CD4-positive, alpha-beta T cell treated with Interleukin-17A for 4 hours (primary cell): ENCODE measurements at places on chromosomes 16 and 17.

- peak; percentile 63 for DNase-seq
Measured at GRCh38 chr16:3086596-3087242, 12.4 kb downstream of the ZSCAN10 start.

DNA sequence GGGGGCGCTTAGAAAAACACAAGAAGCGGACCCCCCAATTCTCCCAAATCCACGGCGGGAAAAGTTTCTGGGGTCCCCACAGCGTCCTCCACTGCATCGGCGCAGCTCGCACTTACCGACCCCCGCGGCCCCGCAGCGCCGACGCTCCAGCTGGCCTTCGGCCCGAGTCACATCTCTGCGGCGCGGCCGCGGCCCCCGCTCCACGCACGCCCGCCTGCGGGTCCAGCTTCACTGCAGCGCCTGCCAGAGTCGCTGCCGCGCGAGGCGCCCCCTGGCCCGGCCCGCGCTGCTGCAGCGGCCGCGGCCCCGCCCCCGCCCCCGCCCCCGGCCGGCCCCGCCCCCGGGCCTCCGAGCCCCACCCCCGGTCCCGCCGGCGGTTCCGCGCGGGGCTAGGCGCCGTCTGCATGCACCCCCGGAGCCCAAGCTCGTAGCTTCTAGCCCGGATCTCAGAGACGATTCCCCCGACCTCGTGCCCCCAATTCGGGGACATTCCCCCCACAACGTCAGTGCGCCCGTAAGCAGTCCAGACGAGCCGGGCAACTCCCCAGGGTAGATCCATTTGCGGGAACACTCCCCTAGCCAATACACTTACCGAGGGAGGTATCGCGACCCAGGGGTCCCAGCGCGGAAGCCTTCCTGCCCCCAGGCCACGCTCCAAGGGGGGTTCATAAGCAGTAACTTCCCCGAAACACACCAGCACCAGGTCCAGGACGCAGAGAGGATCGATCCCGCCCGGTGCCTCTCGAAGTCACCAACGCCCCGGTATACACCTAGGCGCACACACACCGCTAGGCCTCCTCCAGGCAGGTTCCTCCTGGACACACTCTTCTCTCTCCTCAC lies at the start of gene GPRC5B:
Gene GPRC5B, minus strand, starts transcription at position 238 of the 840 bp plus-strand sequence. CDS start 12,003 bp downstream, outside the sequence.
- DNase-seq = peak; percentile 74

DNA sequence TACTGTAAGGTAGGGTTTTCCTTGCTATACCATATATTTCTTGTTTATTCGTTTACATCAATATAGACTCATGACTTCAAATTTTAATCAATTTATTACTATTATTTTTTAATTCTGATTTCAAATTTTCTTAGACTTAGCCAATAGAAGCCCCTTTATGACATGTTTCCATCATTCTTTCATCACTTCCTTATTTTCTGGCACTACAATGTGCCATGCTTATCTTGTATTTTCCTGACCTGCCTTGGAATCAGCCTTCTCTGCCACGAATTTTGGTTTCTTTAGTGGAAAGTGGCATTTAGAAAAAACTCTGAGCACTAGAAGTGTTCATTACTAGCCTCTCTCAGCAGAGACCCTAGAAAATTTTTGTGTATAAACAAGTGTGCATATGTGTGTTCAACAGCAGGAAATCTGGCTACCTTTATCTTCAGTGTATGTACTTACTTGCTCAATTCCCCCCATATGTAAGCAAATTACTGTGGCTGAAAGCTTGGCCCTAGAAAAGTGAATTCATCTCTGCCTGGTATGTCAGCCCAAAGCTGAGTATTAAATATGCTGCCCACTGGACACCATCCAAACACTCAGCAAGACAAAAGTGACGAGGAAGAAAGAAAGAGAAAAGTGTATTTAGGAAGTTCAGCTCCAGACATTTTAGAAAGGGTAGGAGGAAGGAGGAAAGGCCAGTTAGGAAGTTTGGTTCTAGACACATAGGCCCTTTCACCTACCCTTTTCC lies 4.0 kb downstream of the STXBP4 start:
- DNase-seq = no peak

GRCh38 chr17:17414341-17414805 lies 62.4 kb upstream of the MED9 start:
- no peak for DNase-seq

- no peak for DNase-seq
Measured at GRCh38 chr16:73126525-73126853, 78.6 kb upstream of the ZFHX3 start.

DNA sequence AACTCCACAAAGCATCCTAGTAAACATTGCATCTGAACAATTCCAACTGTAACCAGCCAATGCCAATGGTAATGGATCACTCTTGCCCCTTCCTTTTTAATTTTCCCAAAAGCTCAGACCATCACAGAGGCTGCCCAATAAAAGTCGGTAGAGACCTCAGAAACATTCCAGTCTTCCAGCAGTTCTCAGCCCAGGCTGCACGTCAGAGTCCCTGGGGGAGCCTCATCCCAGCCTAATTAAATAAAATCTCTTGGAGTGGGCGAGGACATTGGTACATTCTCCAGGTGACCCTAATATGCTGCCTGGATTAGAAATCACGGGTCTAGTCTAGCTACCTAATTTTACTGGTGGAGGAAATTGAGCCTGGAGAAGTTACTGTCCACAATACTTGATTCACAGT lies 117.1 kb upstream of the MYOCD start:
- no peak for DNase-seq

DNA sequence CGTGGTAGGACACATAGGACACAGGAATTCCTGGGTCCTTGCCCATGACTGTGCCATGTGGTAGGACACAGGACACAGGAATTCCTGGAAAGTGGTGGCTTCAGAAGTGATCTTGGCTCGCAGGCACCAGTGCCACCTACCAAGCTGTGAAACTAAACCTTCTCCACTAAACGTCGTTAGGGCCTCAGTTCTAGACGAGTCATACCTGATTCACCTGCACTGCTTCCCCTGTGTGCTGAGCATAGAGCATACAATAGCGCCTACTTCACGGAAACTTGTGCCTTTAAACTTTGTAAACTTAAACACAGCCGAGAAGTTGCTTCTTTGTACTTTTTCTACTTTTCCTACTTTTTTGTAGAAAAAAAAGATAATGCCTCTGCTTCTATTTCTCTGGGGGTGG lies 4.8 kb downstream of the SOX8 start:
- DNase-seq = no peak

DNA sequence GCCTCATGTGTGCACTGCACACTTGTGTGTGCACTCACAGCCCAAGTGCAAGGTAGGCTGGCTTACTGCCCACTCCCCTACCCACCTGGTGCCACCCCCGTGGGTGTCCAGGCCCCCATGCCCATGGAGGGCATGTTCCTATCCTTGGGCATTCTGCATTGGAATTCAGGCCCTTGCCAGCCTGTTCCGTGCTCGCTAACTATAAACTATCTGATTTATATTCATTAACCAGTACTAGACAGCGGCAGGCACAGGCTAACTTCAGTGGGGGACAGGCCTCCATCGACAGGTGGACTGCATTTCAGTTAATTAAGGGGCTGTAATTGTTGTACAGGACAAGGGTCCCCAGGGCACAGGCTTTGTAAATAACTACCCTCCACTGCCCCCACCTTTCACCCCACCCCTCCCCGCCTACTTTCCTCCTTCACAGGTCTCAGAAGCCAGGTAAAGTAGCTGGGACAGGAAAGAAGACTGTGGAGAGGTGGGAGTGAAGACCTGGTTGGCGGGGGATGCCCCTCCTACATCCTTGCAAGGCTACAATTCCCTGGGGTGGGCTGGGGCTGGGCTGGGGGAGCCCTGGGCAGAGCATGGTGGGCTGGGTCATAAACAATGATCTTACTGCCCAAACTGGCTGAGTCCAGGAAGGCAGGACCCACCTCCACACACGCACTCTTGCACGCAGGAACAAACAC lies 119.0 kb upstream of the LHX1 start:
- no peak for DNase-seq

GRCh38 chr16:56983211-56983751 lies 6.1 kb upstream of the NLRC5 start:
- no peak for DNase-seq

GRCh38 chr17:20009302-20010098 lies at the start of gene SPECC1:
Gene SPECC1 (plus strand): TSS chr17:20009359. CDS start chr17:20096652, 87,293 bp downstream.
- DNase-seq = peak; percentile 86

- DNase-seq = no peak
Measured at GRCh38 chr17:80497726-80498241, 21.4 kb upstream of the NPTX1 start.

DNA sequence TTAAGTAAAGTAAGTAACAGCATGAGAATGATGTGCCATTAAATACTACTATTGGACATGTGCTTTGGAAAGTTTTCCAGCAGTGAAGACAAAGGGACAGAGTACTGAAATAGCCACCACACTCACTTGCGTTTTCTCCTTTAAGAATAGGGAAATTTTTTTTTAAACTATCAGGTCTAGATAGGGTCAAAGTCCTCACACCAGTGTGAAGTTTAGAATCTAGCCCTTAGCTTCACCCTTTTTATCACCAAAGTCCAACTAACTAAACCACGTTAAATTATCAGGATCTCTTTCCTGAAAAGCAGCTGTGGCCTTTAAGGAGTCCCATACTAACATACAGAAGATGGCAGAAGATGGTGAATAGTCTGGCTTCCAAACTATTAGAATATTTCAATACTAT lies 180.9 kb downstream of the ZNF18 start:
- no peak for DNase-seq

GRCh38 chr17:19431691-19432090 lies 20.7 kb downstream of the RNF112 start:
- DNase-seq = no peak

DNA sequence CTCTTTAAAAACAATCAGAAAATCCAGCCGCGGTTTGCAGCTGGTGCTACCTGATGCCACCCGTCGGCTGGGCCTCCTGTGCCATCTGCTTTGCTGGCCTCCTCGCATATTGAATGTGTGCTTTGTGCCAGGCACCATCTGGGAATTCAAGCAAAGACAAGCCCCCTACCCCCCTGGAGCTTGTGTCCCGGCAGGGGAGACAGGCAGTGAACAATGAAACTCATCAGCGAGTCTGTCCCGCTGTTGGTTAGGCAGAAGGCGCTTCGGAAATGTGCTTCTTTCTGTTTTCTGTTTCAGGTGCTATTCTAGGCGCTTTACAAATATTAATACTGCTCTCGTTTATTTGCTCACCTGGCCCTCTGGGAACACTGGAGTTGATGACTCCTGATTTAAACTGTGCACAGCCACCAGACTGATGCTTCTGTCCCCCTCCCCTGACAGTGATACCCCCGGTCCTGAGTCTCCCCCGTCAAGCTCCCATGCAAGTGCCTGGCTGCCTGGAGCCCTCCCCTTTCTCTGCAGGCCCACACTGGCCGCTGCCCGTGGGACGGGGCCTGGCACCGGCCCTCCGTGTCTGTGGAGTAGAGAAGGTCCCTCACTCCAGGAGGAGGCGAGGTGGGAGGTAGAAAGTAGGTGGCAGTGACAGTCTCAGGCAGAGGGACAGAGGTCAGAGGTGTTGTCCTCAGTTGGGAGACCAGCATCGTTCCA lies 126.1 kb upstream of the PLCG2 start:
- DNase-seq = no peak
